Neural progenitor cell (in vitro differentiated cells): ENCODE measurements at places on chromosomes 2 and 18. TPM values are rescaled to one million over a fixed set of nuclear protein-coding genes. Genes with fewer than 3 reads are reported as not detected.
A peak's percentile ranks its signal among the peaks of the same experiment; 100 is the strongest.

DNA sequence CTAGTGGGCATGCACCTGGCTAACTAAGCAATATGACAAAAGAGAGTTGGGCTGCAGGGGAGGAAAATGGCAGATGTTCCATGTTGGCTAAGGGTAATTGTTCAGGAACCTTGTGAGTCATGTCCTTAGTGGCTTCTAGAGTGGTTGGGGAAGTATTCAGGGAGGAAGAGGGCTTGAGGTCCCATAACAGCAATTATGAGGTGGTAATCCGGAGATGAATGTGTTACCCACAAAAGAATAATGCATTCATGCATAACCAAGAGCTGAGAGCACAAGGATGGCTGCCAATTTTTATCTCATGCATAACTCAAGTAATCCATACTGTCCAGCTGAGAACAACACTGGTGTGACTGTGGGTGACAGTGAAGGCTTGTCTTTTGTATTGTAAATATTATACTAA is 42.9 kb downstream of the TMEFF2 start:
- no peak for DNase-seq

DNA sequence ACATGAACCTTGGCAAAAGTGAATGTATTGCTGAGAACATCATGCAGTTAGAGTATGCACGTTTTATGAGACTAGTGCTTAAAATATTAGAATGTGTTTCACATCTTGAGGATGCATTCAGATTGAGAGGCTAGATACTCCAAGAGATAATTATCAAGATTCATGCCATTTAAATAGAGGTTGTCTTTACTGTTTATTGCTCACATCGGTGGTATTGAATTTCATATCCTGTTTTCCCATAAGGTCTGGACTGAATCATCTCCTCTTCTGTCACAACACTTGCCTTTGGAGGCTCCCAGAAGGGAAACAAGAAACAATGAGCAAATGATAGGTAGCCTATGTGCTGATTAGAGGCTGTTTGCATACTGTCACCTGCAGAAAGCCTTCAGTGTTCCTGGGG is 83.8 kb downstream of the CLHC1 start:
- DNase-seq = no peak

- DNase-seq = no peak
Measured at GRCh38 chr18:27645929-27646328, 460.8 kb upstream of the CHST9 start.

DNA sequence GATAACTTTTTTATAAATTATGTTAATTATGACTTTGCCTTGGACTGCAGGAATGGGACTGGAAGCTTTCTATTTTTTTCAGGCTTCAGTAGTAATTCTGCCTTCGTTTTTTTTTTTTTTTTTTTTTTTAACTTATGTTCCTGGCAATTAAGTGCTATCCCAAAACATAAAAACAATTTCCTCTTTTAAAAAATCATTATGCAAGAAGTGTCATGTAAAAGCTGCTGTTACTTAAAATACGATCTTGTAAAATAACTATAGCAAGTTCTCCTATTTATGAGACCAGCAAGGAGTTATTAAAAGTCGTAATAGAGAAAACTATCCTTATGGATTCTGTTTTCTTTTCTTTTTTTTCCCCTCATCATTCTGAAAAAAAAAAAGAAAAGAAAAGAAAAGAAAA is 301.6 kb upstream of the FBXO11 start:
- no peak for DNase-seq

GRCh38 chr2:162030363-162031190 is 43.4 kb downstream of the DPP4 start:
- no peak for DNase-seq

DNA sequence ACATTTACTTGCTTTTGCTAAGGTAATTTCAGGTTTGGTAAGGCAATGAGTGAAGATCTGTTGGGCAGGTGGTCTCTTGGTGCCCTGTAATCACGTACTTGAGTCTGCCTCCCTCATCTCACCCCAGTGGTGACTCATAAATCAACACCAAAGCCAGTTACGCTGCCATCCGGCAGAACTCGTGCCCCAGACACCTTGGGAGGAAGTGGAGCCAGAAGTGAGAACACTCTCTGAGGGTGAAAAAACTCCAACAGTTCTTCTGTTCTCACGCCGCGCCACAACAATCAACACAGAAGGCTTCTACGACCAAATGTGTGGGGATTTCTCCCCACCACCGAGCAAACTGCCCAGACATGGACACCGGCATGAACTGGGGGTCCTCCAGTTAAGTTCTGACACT is 206.2 kb downstream of the ARL4C start:
- no peak for DNase-seq

- no peak for DNase-seq
Measured at GRCh38 chr2:168562971-168563370, 106.9 kb downstream of the CERS6 start.

DNA sequence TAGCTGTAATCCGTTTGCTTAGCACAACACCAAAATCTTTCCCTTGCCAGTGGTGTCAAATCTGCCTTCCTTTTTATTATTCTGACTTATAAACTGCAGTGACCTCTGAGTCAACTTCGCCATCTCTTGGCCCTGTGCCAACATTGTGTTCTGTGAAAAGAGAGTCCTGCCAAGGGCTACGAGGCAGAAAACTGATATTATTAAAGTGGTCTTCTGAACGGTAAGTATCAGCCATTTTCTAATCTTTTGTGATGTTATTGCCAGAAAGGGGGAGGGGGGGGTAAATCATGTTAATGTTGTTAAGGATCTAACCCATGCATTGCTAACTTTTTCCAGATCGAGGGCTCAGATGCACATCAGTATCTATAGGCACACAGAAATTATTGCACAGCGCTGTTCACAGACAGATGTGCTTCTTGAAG is 121.5 kb upstream of the LTBP1 start:
- DNase-seq = no peak

DNA sequence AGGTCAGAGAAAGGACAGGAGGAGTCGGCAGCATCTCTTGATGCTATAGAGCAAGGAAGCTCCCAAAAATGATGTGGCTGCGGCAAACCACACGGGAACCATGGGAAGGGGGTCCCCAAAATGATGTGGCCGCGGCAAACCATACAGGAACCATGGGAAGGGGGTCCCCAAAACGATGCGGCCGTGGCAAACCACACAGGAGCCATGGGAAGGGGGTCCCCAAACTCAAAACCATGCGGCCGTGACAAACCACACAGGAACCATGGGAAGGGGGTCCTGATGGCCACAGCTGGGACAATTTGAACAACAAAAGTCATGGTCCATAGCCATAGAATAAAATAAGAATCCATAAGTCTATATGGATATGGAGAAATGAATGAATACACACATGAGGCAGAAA is 58.4 kb upstream of the GLI2 start:
- no peak for DNase-seq

DNA sequence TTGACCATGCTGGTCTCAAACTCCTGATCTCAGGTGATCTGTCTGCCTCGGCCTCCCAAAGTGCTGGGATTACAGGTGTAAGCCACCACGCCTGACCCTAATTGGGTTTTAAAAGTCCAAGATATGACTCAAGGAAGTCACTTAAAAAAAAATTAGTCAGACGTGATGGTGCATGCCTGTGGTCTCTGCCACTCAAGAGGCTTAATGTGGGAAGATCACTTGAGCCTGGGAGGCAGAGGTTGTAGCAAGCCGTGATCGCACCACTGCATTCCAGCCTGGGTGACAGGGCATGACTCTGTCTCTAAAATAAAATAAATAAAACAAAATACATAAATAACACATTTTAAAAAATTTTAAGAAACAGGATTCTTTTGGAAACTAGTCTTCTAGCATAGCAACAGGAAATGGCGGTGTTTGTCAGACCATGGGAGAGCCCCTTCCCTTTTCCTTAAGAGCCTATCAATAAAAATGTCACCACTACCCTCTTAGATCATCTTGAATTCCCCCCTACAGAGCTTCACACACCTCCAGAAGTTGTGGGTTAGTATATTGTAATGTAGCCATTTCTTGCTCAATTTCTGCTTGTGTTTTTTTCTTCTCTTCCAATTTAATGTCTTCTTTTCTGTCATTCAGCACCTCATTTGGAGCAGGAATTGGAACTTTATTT is 20.1 kb downstream of the SFT2D3 start:
- DNase-seq = no peak

DNA sequence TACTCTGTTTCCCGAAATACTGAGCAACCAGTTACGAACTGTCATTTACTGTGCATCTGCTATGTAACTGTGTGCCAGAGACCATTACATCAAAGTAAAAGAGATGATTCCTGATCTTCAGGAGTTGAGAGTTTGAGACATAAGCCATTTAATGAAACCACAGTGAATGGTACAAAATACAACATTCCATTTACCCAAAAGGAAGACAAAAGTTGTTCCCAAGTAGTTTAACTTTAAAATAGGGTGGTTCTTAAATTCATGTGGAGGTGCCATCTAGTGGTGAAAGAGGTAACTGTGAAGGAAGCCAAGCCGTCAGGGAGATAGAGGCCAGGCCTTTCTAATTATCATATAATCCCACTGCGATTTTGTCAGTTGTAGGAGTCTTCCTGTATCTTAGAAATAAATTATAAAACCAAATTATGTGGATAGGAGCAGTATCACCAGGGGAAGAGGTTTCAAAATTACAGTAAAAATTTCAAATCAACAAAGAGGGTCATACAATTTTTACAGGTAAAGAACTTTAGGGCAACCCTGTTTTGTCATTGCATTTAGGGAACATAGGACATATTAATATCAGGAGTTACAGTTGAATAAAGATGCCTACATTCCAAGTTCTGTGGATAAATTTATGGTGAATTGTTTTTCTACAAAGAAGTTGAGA is 67.7 kb downstream of the EPAS1 start:
- DNase-seq = peak; percentile 67

- no peak for DNase-seq
Measured at GRCh38 chr2:28286678-28287077, 106.0 kb upstream of the FOSL2 start.

DNA sequence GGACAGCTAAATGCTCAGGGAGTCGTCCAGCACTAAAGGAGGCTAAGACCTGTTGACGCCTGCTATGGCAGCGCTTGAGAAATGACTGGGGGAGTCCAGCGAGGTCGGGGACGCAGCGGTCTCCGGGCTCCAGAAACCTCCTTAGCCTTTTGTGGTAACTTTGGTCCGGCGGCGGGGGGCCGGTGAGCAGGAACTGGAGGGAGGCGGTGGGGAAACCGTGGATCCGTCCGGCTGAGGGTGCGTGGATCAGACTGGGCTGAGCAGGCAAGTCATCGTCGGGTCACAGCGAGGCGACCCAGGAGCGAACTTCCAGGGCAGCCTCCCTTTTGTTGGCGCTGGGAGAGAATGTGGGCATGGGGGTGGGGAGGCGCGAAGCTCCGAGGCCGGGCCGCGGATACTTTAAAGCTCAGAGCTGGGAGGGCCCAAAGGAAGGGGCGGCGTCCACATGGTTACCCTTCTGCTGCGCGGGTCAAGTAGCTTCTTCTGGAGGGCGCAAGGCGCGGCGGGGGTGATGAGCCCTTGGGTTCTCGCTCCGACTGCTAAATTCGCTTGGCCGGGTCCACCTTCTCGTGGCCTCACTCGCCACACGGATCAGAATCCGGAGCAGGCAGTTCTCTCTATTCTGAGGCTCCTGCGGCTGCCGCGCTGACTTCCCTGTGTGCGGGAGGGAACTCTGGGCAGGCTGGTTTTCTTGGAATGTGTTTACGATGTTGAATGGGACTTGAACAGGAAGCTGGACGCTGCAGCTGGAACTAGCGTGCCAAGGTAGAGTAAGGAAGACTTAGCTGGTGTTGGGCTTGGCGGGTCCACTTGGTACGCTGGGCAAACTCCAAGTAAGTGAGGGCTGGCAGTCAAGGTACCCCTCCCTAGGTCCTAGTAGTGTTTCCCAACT is 920 bp downstream of the GULP1 start:
- DNase-seq = peak; percentile 91

- DNase-seq = no peak
Measured at GRCh38 chr2:120480903-120481445, 135.0 kb downstream of the INHBB start.

Gene GULP1
- total RNA-seq = 96.6 and 154 TPM in 2 replicates

Gene C1GALT1C1L
- 0.12 TPM in 1 of 2 replicates, not detected in the other for total RNA-seq

Gene CFAP210
- 1.2 and 2.5 TPM in 2 replicates for total RNA-seq

Gene SLC5A7
- total RNA-seq = 0.03 and 0.04 TPM in 2 replicates

Gene STAT1
- 52.5 and 61.7 TPM in 2 replicates for total RNA-seq

Gene CLEC4F
- not detected in 2 replicates for total RNA-seq

Gene CFC1
- total RNA-seq = not detected in 2 replicates

Gene ZNF513
- total RNA-seq = 6.1 and 23.2 TPM in 2 replicates
